ENCODE measurements at places on chromosomes 5 and 9.

GRCh38 chr5:41921166-41921565, 3.9 kb upstream of the FBXO4 start:
- DNase-seq, result no peak

- peak; percentile 14 for DNase-seq
Observed at GRCh38 chr5:124906339-124907097, 160.1 kb upstream of the ZNF608 start.

DNA sequence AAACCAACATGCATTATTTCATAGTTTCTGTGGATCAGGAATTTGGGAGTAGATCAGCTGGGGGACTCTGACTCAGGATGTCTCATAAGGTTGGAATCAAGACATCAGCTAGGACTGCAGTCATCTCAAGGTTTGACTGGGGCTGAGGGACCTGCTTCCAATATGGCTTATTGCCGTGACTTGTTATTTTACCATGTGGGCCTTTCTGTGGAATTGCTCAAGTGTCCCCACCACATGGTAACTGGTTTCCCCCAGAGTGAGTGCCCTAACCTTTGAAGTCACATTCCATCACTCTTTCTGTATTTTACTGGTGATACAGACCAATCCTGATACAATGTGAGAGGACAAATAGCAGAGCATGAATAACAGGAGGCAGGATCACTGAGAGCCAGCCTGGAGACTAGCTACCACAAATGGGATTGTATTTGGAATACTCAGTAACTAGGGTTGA, 70.2 kb upstream of the ELL2 start:
- no peak for DNase-seq

- DNase-seq, result no peak
Observed at GRCh38 chr9:136493567-136493971, 10.7 kb upstream of the SEC16A start.

DNA sequence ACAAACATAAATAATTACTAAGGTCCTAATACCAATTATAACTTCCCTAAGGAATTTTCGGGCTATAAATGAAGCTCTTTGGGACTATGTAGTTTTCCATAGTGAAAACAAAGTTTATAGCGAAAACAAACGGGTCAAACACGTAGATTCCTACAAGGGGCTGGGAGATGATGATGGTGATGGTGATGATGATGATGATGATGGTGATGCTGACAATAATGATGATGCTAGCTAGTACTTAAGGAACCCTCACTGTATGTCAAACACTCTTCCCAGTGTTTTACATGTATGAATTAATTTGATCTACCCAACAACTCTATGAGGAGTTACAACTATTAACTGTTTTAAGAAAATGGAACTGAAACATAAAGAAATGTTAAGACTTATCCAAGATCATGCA, 63.7 kb upstream of the PIK3R1 start:
- no peak for DNase-seq

DNA sequence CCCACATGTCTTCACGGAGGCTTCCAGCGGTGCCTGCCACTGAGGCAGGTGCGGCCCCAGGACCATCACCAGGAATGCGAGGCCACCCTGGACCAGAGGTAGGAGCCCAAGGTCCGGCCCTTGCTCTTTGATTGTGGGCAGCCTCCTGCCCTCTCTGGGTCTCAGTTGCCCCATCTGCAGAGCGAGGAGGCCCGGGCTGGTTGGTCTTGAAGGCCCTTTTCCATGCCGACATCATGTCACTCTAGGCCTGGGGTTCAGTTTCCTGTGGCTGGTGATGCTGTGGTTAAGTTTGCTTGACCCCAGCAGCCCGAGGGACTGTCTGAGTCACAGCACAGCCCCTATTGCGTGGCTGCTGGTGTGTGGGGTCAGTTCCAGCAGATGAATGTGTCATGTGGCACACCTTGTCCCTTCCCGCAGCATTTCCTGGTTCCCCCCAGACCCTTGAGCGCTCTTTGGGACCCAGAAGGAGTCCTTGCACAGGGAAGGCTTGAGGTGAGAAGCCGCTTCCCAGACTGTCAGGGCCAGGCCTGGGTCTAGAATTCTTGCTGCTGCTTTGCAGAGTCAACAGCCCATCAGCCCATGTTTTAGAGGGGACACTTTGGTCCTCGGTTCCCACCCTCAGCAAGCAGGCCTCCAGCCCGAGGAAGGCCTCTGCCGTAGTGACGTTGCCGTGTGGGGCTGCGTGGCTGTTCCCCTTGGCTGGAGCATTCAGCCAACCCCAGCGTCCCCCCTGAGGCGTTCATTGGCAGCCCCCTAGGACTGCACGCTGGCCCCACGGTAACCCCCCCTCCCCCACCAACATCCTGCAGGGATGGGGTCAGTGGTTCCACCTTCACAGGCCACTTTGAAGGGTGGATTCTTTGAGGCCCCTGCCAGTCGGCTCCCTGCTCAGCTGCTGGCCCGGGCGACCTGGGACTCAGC, 31.0 kb upstream of the HMCN2 start:
- no peak for DNase-seq

DNA sequence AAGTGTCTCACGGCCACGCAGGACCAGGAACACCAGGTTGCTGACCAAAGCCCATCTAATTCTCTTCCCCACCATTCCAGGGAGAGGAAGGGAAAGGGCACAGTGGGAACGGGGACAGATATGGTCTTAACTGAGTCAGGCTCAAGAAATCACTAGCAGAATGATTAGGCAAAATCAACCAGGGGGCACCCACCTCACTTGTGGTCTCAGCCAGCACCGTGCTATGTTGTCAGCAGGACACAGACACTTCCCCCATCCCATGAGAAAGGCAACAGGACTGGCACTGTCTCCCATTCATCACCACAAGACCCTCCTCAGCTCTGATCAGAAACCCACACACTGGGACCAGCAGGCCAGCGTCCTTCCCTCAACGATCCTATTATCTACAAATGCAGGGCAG, 2.9 kb downstream of the BICD2 start:
- no peak for DNase-seq

Data from NCI-H526 treated with DMSO at 0.1 percent for 48 hours (cell line).